ENCODE measurements at places on chromosomes 16 and 17. TPM values are rescaled to one million over a fixed set of nuclear protein-coding genes. Genes with fewer than 3 reads are reported as not detected.

DNA sequence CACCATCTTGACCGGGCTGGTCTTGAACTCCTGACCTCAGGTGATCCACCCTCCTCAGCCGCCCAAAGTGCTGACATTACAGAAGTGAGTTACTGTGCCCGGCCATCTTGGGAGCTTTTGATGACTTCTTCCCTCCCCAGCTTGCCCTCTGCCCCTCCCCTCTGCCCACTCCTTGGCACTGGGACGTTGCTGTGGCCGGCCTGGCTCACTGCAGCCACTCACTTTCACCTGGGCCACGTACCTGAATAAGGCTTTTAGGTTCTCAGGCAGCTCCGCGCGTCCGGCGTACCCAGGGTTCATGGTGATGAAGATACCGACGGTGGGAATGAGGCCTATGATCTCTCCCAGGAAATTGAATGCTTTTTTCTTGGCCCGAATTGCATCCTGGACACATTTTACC lies 81.6 kb downstream of the DNAH17 start:
- no peaks in the 10 kb centered on the region for H3K27me3 ChIP-seq
- H3K4me3 ChIP-seq: no peak overlapping the region
- no peak for DNase-seq
- no peaks in the 10 kb centered on the region for H3K36me3 ChIP-seq
- no peak overlapping the region for H3K27ac ChIP-seq

GIT1 gene
- 66.3 TPM for total RNA-seq

GRCh38 chr17:42475835-42476234 lies 17.2 kb downstream of the ATP6V0A1 start:
- no peak for DNase-seq
- peaks cover 70% of the 10 kb centered on the region for H3K36me3 ChIP-seq
- H3K27me3 ChIP-seq: no peaks in the 10 kb centered on the region
- peaks cover 13% of the 10 kb centered on the region for H3K4me1 ChIP-seq

DNA sequence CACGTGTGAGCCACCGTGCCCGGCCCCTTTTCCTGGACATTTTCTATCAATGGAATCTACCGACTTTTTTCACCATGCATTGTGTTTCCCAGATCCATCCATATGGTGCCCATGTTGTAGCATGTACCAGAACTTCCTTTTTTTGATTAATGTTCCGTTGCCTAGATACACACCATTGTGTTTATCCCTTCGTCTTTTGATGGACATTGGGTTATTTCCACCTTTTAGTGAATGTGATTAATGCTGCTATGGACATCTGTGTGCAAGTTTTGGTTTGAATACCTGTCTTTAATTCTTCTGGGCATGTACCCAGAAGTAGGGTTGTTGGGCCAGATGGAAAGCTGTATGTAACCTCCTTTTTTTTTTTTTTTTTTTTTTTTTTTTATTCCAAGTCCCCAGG lies 79.8 kb downstream of the NT5M start:
- H3K4me1 ChIP-seq: no peaks in the 10 kb centered on the region
- no peak overlapping the region for H3K27ac ChIP-seq
- H3K4me3 ChIP-seq: no peak overlapping the region
- no peaks in the 10 kb centered on the region for H3K36me3 ChIP-seq
- no peaks in the 10 kb centered on the region for H3K27me3 ChIP-seq
